ENCODE measurements at places on chromosomes 2 and 18. TPM values are rescaled to one million over a fixed set of nuclear protein-coding genes. Genes with fewer than 3 reads are reported as not detected.

GRCh38 chr2:205079173-205079572, 533.9 kb downstream of the PARD3B start:
- no peak for DNase-seq
- no peaks in the 10 kb centered on the region for H3K36me3 ChIP-seq
- H3K27me3 ChIP-seq: no peaks in the 10 kb centered on the region
- no peak overlapping the region for H3K27ac ChIP-seq
- H3K4me1 ChIP-seq: peaks cover 11% of the 10 kb centered on the region

- peaks cover 3% of the 10 kb centered on the region for H3K4me1 ChIP-seq
- no peak overlapping the region for H3K27ac ChIP-seq
- no peak for DNase-seq
Observed at GRCh38 chr2:178395941-178396570, 54.9 kb downstream of the PRKRA start.

- no peaks in the 10 kb centered on the region for H3K27me3 ChIP-seq
- H3K4me1 ChIP-seq: peaks cover 19% of the 10 kb centered on the region
- H3K27ac ChIP-seq: peak overlapping the region; percentile 7
Observed at GRCh38 chr2:12005886-12006681, 259.7 kb downstream of the LPIN1 start.

- DNase-seq: no peak
- no peak overlapping the region for H3K4me3 ChIP-seq
- H3K27me3 ChIP-seq: no peaks in the 10 kb centered on the region
- H3K27ac ChIP-seq: no peak overlapping the region
- peaks cover 19% of the 10 kb centered on the region for H3K4me1 ChIP-seq
Observed at GRCh38 chr2:237122214-237122666, 36.6 kb downstream of the COPS8 start.

- DNase-seq: no peak
- H3K27ac ChIP-seq: no peak overlapping the region
- H3K27me3 ChIP-seq: no peaks in the 10 kb centered on the region
- H3K4me1 ChIP-seq: no peaks in the 10 kb centered on the region
- H3K36me3 ChIP-seq: no peaks in the 10 kb centered on the region
- no peak overlapping the region for H3K4me3 ChIP-seq
Observed at GRCh38 chr2:14094592-14094991, 537.9 kb upstream of the LRATD1 start.

The TOGARAM2 gene
- total RNA-seq: 0.40 TPM
